ENCODE measurements at places on chromosomes 2 and 18.

- no peak for DNase-seq
These were observed at the start of gene SCYGR7 for GRCh38 chr2:227728035-227728434. Gene SCYGR7 (plus strand): TSS chr2:227728335. CDS start chr2:227728335, 0 bp downstream.

- no peak for DNase-seq
These were observed 15.0 kb upstream of the TRAF3IP1 start for GRCh38 chr2:238305092-238305862.

DNA sequence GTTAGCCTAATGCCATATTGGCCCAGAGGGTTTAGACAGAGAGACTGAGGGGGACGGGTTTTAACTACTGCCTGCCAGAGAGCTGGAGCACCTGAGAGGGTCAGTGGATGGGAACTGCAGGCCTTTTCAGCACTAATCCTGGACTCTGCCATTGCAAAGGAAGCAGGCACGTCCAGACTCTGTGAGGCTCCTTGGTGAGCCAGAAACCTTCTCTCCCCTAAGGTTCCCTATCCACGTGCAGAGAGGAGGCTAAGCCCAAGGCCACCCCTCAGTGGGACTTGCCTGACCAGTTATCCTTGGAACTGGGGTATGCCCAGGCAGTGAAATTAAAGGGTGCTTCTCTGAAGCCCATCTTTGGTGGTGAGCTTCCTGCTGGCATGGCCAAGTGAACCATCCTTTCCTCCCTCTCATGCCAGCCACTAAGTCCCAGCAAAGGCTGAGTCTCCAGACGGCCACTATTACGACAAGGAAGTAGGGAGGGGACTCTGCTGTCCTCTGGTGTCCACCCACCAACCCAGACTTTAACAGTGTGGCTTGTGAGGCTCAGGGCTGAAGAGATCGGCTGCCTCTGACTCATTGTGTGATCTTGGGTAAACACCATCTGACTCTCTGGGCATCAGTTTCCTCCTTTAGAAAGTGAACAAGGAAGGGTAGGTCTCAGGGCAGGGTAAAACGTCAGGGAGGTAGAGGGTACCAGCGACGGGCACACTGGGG is 3.9 kb upstream of the MLPH start:
- no peak for DNase-seq

- no peak for DNase-seq
These were observed 889.1 kb upstream of the ZEB2 start for GRCh38 chr2:145408980-145409379.

- no peak for DNase-seq
These were observed 13.7 kb downstream of the SOS1 start for GRCh38 chr2:39107156-39107555.

GRCh38 chr2:40434731-40435271 is 17.1 kb downstream of the SLC8A1 start:
- DNase-seq: no peak

DNA sequence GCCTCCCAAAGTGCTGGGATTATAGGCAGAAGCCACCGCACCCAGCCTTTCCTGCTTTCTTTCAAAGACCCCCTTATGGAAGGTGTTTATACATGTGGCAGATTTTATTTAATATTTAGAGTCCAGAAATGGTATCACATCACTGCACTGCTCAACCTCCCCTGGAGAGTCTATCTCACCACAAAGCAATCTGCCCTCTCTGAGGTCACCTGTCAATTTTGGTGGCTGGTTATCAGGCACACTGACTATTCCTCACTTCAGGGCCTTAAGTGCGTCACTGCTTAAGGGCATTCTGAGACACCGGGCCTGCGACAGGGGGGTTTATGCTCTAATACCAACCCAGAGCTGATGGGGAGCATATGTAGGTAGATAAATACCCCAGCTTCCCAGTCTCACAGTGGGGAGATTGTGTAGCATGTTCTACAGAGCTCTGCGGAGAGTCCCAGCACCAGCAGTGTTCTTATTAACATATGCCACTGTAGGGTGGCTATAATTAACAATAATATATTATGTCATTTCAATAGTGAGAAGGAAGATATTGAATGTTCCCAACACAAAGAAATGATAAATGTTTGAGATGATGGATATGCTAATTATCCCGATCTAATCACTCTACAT is 42.7 kb upstream of the ZDBF2 start:
- DNase-seq: no peak

DNA sequence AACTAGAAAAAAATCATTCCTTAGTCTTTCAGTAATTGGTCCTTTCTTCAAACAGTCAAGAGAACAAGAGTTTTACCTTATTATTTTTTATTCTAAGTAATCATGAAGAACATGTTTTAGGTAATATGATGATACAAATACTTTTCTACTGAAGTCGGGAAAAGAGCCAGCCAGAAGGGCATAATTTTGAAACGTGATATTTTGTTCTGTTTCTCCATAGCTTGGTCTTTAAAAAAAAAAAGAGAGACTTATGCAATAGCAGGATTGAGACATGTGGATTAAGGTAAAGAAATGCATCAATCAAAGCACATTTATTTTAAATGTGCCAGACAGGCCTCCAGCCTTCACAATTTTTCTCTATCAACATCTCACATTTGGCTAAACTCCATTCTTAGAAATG is 1016.8 kb downstream of the CNTNAP5 start:
- DNase-seq: no peak

DNA sequence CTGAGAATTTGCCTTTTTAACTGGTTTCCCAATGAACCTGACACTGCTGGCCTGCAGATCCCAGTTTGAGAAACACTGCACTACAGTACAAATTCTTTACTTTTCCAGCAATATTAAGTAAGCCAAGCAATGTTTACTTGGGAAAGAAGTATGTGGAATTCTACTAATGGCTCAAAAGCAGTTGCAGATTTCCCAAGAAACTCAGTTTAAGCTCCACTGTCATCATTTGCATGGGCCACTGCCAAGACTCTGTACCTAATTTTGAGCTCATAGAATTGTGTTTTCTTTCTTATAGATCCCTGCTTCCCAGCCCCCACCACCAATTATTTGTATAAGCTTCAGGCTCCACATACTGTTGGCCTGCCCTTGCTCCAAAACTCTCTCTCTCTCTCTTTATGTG is 676.1 kb downstream of the RNF144A start:
- no peak for DNase-seq

- DNase-seq: no peak
These were observed 129.1 kb upstream of the SNTG2 start for GRCh38 chr2:821546-821945.

DNA sequence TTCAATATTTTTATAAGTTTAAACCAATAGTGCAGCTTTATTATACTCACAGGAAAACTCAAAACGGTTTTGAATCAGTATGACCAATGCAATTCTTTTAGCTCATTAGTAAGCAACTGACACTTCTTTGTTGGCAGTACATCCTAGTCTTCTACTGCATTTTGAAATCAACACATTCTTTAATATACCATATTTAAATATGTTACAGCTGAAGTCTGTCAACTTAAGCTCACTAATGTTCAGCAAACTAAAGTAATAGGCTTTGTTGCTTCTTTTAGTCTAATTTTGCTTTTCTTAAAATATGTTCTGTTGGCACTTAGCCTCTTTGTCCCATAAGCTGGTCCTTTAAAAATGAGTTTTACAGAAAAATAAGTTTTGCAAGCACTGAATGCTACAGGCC is 55.4 kb upstream of the CCBE1 start:
- DNase-seq: no peak

DNA sequence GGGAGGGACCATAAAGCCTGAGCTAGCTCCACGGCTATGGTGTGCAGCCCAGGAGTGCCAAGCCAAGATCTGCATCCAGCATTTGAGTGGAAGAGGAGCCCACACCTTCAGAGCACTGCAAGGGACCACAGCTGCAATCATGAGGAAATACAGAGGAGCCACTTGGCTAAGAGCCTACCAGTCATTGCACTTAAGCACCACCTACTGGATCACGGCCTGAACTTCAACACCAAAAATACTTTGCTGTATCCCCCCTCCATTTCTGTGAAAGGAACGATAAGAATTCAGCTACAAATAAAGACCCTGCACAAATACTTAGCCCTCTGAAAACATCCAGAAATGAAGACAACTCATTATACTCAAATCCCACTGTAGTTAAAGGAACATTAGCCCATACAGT is 545.3 kb downstream of the TSN start:
- DNase-seq: no peak

DNA sequence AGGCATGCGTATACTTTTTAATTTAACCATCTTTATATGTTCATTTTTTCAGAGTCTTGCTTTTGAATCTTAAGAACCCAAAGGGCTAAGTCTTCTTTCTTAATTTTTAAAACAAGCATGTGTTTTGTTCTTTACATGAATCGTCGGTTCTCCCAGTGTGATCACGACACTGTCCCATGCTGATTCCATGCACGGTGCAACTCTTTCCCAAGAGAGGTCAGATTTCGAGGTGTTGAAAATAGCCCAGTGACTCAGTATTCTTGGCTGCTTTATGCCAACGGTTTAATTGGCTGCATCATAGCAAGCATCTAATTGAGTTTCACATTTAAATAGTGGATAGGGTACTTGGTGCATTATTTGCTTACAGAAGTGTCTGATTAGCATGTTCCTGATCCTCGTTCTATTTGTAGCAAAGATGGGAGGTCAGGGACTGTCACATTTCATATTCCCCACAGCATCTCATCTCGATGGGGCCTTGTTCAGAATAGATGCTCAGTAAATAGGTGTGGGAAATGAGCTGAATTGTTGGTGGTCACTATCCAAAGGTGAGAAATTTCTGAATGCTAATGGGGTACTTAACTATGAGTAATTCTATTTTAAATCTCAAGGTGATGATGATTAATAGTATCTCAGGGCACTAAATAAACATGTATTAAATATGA is 2.8 kb downstream of the NPAS2 start:
- no peak for DNase-seq

GRCh38 chr2:43898134-43898837 is 59.5 kb downstream of the ABCG8 start:
- DNase-seq: no peak

DNA sequence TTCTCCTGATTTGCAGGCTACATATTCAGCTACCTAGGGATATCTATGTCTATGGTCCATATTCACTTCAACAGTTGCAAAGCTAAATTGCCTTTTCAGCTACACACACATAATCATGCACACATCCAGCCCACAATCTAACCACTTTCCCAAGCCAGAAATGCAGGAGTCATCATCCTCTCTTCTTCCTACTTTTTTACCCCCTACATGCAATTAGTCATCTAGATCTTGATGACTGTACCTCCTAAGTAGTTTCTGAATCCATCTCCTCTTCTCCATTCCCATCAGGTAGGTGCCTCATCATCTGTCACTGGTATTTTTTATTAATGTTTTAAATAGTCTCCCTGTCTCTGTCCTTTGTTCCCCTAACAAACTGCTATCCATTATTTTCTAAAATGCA is 23.7 kb upstream of the SPRED2 start:
- no peak for DNase-seq

DNA sequence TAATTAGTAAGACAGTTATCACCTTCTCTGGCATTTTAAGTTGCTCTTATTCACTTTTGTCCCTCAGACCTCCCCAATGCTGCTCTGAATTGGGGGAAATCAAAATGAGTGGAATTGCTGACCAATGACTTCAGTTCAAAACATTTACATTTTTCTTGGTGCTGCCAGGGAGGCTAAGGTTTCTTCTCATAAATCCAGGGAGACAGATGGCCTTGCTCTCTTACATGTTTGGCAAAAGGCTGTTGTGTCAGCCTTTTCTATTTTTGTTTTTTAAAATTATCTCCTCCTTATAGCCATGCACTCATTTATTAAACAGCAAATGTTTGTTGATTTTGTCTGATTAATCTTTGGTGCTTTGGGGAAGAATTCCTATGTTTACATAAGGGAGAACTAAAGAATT is 82.0 kb downstream of the GALNT13 start:
- no peak for DNase-seq

DNA sequence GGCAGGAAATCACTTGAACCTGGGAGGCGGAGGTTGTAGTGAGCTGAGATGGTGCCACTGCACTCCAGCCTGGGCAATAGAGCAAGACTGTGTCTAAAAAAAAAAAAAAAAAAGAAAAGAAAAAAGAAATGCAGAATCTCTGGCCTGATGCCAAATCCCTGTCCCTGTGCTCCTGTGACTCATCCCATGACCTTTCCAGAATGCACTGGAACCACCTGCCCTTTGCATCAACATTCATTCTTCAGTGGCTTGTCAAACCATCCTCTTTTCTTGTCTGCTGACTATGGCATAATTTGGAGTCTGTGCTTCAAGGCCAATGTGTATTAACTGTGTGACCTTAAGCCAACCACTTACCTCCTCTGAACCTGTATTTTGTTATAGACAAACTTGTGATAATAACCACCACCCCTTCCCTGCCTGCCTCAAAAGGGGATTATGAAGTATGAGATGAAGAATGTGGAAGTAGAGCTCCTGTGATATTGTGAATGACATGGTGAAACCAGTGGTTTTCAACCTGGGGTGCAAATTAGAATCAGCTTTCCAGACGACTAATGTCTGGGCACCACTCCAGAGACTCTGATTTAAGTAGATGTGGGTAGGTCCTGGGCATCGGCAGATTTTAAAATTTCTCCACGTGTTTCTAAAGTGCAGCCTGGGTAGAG is 189.3 kb downstream of the CLIP4 start:
- no peak for DNase-seq

GRCh38 chr2:67627456-67628207 is 230.5 kb downstream of the ETAA1 start:
- DNase-seq: no peak

DNA sequence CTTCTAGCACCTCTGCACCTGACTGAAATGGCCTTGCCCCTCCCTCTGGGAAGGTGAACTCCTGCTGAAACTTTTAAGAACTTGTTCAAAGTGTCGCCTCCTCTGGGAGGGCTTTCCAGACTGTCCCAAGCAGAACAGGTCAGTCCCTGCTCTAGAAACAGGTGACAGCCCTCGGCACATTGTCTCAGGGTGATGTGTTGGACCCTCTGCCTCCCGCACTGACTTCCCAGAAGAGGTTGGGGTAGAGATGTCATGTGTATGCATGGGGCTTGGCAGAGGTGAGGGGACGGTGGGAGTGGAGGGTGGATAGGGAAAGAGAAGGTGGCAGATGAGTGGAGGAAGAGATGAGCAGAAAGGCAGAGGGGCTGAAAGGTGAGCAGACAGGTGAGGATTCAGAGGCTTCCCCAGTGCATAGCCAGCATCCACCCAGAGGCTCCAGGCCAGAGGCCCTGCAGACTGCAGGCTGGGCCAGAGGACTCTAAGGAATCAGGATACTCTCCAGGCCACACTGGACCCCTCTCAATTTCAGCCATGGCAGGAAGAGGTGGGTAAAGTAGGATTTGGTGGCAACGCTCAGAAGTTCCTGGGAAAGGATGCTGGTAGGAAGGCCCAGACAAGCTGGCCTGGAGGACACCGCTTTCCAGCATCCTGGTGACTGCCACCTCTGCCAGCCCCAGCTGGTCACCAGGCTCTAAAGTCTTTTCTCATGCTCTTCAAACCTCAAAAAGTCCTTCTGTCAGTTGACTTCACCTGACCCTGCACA is 24.8 kb upstream of the TNS1 start:
- DNase-seq: no peak

GRCh38 chr2:2527148-2527547 is 196.1 kb upstream of the MYT1L start:
- no peak for DNase-seq
